Breast epithelium (tissue), 4 donors: ENCODE measurements at places on chromosomes 5 and 9. TPM values are rescaled to one million over a fixed set of nuclear protein-coding genes. Genes with fewer than 3 reads are reported as not detected.
A peak's percentile ranks its signal among the peaks of the same experiment; 100 is the strongest.

SPINK6 gene
- total RNA-seq = not detected

SPINK13 gene
- total RNA-seq = not detected

IFNA2 gene
- not detected for total RNA-seq

MEIKIN gene
- not detected for total RNA-seq

GFI1B gene
- total RNA-seq = not detected

SOX30 gene
- 0.16 TPM for total RNA-seq

- H3K4me1 ChIP-seq = no peaks in the 10 kb centered on the region
- no peak overlapping the region for H3K4me3 ChIP-seq
- H3K27me3 ChIP-seq = no peaks in the 10 kb centered on the region
- H3K36me3 ChIP-seq = no peaks in the 10 kb centered on the region
These were observed 26.4 kb downstream of the TNFSF15 start for GRCh38 chr9:114779352-114779845.

GRCh38 chr5:139659695-139660101, 11.5 kb downstream of the CXXC5 start:
- peaks cover 48% of the 10 kb centered on the region for H3K4me1 ChIP-seq
- no peaks in the 10 kb centered on the region for H3K27me3 ChIP-seq
- no peaks in the 10 kb centered on the region for H3K36me3 ChIP-seq
- H3K4me3 ChIP-seq = peak overlapping the region; percentile 34
- H3K27ac ChIP-seq = peak overlapping the region; percentile 97

GRCh38 chr9:90579181-90579580, 63.4 kb downstream of the DIRAS2 start:
- no peak for DNase-seq
- H3K27ac ChIP-seq = no peak overlapping the region
- H3K4me1 ChIP-seq = no peaks in the 10 kb centered on the region
- no peaks in the 10 kb centered on the region for H3K27me3 ChIP-seq
- H3K36me3 ChIP-seq = no peaks in the 10 kb centered on the region

DNA sequence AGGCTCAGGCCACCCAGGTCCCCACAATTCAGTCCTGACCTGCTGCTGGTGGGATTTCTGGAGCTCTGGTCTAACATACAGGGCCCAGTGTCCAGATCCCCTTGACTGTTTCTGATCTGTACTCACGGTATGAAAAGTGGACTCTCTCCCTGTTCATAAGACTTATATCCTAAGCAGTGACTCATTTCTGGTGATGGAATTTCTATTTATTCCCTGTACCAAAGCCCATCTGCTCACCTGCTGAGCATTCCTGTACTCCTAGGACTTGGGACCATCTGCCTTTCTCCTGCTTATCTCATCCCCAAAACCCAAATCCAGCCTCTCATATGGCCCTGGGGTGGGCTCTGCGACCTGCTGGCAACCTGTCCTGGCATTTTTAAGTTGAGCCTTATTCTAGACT, 86.6 kb downstream of the APBA1 start:
- H3K4me3 ChIP-seq = no peak overlapping the region
- DNase-seq = no peak
- H3K36me3 ChIP-seq = no peaks in the 10 kb centered on the region
- H3K27ac ChIP-seq = no peak overlapping the region
- H3K27me3 ChIP-seq = no peaks in the 10 kb centered on the region

- H3K4me1 ChIP-seq = peaks cover 30% of the 10 kb centered on the region
- no peak for DNase-seq
- H3K27ac ChIP-seq = peak overlapping the region; percentile 93
- H3K4me3 ChIP-seq = no peak overlapping the region
- H3K36me3 ChIP-seq = no peaks in the 10 kb centered on the region
- no peaks in the 10 kb centered on the region for H3K27me3 ChIP-seq
These were observed 3.7 kb downstream of the GSN start for GRCh38 chr9:121271368-121272341.

GRCh38 chr5:84791138-84791537, 406.5 kb upstream of the EDIL3 start:
- no peaks in the 10 kb centered on the region for H3K36me3 ChIP-seq
- H3K4me1 ChIP-seq = no peaks in the 10 kb centered on the region
- no peaks in the 10 kb centered on the region for H3K27me3 ChIP-seq
- no peak overlapping the region for H3K27ac ChIP-seq

GRCh38 chr5:9165546-9165945, 380.3 kb downstream of the SEMA5A start:
- no peaks in the 10 kb centered on the region for H3K36me3 ChIP-seq
- H3K27me3 ChIP-seq = no peaks in the 10 kb centered on the region
- no peak overlapping the region for H3K27ac ChIP-seq
- DNase-seq = no peak

- no peak overlapping the region for H3K27ac ChIP-seq
- no peak for DNase-seq
- H3K27me3 ChIP-seq = no peaks in the 10 kb centered on the region
These were observed 65.1 kb upstream of the CCDC152 start for GRCh38 chr5:42691413-42691937.

DNA sequence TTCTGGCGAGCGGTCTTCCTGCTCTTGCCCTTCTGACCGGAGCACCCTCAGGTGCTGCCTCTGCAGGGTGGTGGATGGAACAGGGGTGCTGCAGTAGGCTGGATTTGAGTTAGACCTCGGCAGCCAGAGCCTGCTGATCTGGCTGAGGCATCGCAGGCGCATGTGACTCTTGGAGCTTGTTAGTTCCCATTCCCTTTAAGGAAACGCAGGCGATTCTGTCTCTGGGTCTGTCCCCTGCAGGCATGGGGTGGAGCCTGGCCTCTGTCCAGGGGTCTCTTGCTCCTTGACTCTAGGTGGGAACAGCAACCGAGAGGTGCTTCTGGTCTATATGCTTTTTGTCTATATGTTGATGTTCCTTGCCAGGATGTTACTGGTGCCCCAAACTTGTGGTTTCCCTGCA, 3.1 kb downstream of the WNK2 start:
- H3K36me3 ChIP-seq = no peaks in the 10 kb centered on the region
- no peak for DNase-seq
- no peak overlapping the region for H3K4me3 ChIP-seq
- peaks cover 2% of the 10 kb centered on the region for H3K27me3 ChIP-seq
- no peak overlapping the region for H3K27ac ChIP-seq

GRCh38 chr5:126069329-126069728, 353.9 kb upstream of the GRAMD2B start:
- no peak for DNase-seq
- no peaks in the 10 kb centered on the region for H3K27me3 ChIP-seq
- no peak overlapping the region for H3K4me3 ChIP-seq
- H3K27ac ChIP-seq = no peak overlapping the region

DNA sequence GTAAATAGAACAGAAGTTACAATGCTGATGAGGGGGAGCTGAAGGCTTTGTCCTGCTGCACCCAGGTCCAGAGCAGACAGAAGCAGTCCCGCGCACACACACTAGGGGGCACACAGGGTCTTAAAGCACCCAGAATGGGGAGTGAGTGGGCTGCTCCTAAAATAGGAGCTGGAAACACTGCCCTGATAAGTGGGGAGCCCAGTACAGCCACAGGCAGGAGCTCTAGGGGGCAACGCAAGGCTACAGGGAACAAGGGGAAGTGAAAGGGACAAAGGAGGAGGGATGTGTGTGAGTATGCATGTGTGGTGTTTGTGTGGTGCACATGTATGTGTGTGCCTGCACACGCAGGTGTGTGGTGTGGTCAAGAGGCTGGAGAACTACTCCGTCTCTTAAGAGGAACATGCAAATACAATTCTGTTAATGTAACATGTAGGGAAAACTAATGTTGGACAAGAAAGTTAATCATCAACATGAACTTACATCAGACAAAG, 191.5 kb downstream of the ROR2 start:
- H3K4me3 ChIP-seq = no peak overlapping the region
- no peaks in the 10 kb centered on the region for H3K27me3 ChIP-seq
- peak overlapping the region; percentile 25 for H3K27ac ChIP-seq
- no peaks in the 10 kb centered on the region for H3K4me1 ChIP-seq

DNA sequence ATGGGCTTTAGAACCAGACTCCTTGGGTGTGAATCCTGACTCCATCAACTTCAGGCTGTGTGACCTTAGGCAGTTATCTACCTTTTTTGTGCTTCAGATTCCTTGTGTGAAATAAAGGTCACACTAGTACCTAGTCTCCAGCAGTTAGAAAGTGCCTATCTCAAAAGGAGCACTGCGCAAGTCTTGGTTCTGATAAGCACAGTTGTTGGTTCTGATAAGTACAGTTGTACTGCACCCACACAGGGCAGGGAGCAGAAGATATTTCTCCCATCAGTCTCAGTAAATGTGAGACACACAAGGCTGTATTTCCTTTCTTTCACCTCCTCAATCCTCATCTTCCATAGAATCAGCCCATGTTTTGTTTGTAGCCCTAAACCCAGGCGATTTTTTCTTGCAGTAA, 116.6 kb upstream of the DPYSL3 start:
- no peaks in the 10 kb centered on the region for H3K4me1 ChIP-seq
- H3K27ac ChIP-seq = no peak overlapping the region
- H3K4me3 ChIP-seq = no peak overlapping the region
- no peaks in the 10 kb centered on the region for H3K27me3 ChIP-seq

DNA sequence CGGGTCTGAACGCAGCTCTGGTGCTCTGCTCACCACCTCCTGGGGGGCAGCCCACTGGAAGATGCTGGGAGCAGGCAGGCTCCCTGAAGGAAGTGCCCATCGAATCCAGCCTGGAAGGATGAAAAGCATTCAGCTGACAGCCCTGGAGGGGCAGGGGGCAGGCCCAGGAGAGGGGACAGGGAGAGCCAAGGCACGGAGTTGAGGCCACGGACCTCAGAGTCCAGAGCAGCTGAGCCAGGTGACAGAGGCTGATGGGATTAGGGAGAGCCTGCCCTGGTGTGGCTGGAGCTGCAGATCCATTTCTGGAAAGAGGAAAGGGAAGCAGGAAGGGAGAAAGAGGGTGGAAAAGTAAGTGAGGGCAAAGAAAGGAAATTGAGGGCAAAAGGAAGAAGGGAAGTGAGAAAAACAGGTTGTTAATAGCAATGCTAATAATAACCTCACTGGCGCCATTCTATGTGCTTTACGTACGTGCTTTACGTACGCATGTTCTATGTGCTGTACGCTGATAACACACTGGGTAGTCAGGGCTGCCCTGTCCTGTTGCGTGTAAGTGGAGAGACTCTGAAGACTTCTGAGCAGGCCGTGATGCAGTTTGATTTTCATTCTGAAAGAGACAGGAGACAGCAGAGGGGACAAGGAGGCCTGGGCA, 52.6 kb downstream of the LMX1B start:
- no peaks in the 10 kb centered on the region for H3K27me3 ChIP-seq
- H3K36me3 ChIP-seq = no peaks in the 10 kb centered on the region
- H3K4me1 ChIP-seq = peaks cover 24% of the 10 kb centered on the region
- no peak overlapping the region for H3K4me3 ChIP-seq

- no peaks in the 10 kb centered on the region for H3K36me3 ChIP-seq
- no peak overlapping the region for H3K4me3 ChIP-seq
- H3K27ac ChIP-seq = no peak overlapping the region
- H3K27me3 ChIP-seq = no peaks in the 10 kb centered on the region
- no peak for DNase-seq
- no peaks in the 10 kb centered on the region for H3K4me1 ChIP-seq
These were observed 250.9 kb upstream of the DAB2 start for GRCh38 chr5:39675676-39676075.

- no peaks in the 10 kb centered on the region for H3K36me3 ChIP-seq
- H3K27ac ChIP-seq = peak overlapping the region; percentile 57
- peak overlapping the region; percentile 58 for H3K4me3 ChIP-seq
- no peaks in the 10 kb centered on the region for H3K27me3 ChIP-seq
- peak; percentile 84 for DNase-seq
- peaks cover 3% of the 10 kb centered on the region for H3K4me1 ChIP-seq
These were observed 80.2 kb upstream of the IER5L start for GRCh38 chr9:129258124-129258822.

DNA sequence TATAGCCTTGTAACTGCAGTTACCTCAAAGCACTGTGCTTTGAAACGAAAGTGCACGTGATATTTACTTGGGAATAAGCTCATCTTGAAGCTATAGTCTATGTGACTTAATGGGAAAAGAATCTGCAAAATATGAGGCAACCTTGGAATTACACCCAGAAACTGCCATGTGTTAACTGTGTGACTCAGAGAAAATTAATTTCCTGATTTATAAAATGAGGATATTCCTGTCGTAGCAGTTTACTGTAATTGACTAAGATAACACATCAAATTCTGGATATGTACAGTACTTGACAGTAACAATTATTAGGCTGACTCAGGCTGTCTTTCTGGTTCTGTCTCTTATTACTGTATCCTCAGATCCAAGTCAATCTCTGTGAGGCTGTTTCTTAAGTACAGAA, 1079.9 kb upstream of the ACO1 start:
- H3K4me3 ChIP-seq = no peak overlapping the region
- H3K4me1 ChIP-seq = no peaks in the 10 kb centered on the region
- no peak for DNase-seq
- no peak overlapping the region for H3K27ac ChIP-seq

- no peaks in the 10 kb centered on the region for H3K36me3 ChIP-seq
- no peak overlapping the region for H3K27ac ChIP-seq
- no peaks in the 10 kb centered on the region for H3K4me1 ChIP-seq
- DNase-seq = no peak
- no peak overlapping the region for H3K4me3 ChIP-seq
These were observed 157.1 kb upstream of the COL5A1 start for GRCh38 chr9:134484479-134484878.

- no peak overlapping the region for H3K4me3 ChIP-seq
- no peak overlapping the region for H3K27ac ChIP-seq
- H3K36me3 ChIP-seq = no peaks in the 10 kb centered on the region
- no peak for DNase-seq
- H3K4me1 ChIP-seq = no peaks in the 10 kb centered on the region
These were observed 1864.7 kb upstream of the ACO1 start for GRCh38 chr9:30519756-30520155.

DNA sequence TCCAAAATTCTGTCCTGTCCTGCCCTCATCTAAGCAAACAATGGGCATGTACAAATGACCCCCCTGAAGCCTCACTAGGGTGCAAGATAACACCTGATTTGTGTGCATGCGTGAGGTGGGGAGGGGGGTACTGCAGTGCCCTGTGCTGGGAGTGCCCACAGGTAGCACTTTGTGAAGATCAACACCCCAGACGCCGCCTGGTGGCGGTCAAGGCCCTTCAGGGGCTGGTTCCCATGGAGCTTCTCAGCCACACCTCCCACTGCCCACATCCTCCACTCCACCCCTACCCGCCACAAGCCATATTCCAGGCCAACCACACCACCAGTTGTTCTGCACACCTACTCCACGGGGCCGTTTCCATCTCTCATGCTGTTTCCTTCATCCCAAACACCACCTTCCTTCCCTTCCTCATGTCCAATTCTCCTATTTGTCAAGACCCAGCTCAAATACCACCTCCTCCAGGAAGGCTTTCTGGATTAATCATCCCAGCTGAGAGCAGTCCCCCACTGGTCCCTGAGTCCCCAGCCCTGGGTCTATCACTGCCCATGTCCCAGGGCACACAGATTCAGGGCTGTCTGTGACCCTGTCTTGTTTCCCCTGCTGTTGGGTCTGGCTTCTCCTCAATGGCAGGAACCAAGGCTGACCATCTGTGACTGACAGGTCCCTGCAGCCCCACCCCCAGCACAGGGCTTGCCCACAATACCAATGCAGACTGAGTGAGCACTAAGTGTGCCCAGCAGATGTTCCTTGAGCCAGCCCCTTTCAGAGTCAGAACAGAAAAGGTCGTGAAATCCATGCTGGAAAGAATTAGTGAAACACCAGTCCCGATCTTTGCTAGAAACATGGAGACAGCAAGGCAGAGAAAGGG, 178.4 kb downstream of the PAX5 start:
- no peak overlapping the region for H3K27ac ChIP-seq
- DNase-seq = no peak
- H3K36me3 ChIP-seq = no peaks in the 10 kb centered on the region
- H3K4me1 ChIP-seq = no peaks in the 10 kb centered on the region
